ENCODE measurements at places on chromosomes 2 and 18.

GRCh38 chr2:102250278-102250821 is 61.0 kb upstream of the IL1RL1 start:
- DNase-seq = no peak

GRCh38 chr2:208256192-208256782 is 1.4 kb upstream of the IDH1 start:
- no peak for DNase-seq

DNA sequence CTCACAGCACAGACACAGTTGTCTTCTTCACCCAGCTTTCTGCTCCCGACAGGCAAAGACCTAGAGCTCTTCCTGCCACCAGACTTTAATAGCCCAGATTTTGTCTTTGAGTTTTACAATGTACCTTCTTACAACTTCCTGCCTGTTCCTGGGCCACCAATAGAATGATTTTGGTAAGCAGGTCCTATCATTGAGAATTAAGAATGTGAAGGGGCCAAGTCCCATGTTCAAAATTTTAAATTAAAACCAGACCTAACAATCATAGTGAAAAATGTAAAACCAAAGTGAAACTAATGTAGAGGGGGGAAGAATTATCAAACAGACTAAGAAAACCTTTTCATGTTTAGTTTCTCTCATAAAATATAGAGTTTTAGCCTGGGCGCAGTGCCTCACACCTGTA is 72.8 kb downstream of the SP3 start:
- DNase-seq = no peak

DNA sequence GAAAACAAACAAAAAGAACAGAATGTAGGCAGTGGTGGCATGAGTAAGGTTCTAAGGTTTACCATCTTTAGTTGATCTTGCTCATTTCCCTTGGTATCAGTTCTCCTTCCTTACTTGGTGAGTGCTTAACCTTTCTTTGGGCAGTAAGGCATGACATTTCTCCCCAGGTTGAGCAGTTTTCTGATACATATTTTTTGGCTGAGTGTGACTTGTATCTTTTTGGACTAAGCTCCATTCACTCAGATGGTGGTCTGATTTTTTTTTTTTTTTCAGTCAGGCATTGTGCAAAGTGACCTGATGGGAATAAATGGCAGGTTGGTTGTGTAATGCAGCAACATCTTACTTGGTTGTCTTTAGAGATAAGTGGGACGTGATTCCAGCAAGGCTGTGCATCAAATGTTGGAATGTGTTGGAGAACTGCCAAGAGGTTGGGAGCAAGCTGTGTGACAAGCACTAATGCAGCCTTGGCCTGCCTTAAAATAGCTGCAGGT is 15.1 kb downstream of the SPTBN1 start:
- peak; percentile 77 for DNase-seq

GRCh38 chr2:70902067-70902442 is 33.6 kb upstream of the ATP6V1B1 start:
- no peak for DNase-seq

DNA sequence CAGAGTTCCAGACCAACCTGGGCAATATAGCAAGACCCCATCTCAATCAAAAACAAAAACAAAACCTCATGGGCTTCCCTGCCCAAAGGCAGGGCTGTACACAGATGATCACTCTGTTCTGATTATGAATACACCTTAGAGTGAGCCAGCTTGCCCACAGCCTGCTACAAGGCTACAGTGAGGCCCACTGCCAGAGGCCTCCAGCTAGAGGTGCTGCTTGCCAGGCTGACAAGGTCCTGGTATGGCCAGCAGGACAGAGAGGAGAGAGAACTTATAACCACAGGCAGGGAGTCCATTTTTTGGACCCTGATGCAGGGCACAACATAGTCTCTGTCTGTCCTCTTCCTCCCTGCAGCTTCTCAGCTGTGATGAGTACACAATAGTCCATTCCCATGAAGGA is 41.5 kb downstream of the KANSL3 start:
- DNase-seq = no peak

DNA sequence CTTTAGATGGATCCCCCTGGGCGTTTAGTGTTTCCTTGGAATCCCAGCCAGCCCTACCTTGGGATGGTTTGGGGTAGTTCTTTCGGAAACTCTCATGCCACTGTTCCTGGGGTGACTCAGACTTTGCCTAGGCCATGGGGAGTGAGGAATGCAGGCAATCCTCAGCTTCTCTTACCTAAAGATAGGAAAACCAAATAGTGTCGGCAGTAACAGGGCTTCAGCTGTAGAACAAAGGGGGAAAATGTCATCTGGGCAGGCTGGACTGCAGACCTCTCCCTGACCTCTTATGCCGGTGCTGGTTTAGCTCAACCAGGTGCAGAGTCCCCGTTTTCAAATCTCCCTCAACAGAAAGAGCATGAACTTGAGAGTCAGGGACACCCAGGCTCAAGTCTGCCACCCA is 252.1 kb downstream of the TSN start:
- no peak for DNase-seq

GRCh38 chr2:186031229-186031628 is 292.6 kb downstream of the FSIP2 start:
- no peak for DNase-seq

DNA sequence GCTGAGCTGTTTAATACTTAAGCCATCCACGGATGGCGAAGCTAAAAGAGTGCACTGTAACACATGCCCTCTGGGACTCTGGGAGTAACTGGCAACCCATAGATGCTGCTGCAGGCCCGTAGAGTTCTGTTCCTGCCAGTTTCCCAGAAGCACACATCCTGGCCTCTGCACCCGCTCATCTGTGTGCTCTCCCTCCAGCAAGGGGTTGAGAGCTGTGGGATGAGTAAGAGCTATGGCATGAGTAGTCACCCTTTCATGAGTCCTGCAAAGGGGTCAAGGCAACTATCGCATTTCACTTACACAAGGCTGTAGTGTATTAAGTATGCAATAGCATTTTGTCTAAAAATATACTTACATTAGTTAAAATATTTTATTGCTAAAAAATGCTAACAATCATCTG is 1341.8 kb upstream of the NXPH2 start:
- peak; percentile 0 for DNase-seq

DNA sequence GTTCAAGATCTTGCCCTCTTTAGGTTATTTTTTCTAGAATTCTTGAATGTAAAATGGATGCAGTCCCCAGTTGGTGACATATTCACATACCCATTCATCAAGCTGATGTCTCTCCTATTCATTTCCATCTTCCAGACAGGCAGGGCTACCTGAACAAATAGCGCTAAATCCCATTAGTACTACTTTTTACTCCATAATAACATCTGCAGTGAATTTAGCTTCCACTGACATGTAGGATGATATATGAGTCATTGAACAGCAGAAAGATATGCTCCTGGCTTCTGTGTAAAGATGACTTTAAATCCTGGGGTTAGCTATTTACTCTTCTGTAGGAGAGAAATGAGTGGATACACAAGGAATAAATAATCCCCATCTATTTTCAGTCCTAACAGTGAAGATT is 194.7 kb downstream of the RND3 start:
- DNase-seq = no peak

DNA sequence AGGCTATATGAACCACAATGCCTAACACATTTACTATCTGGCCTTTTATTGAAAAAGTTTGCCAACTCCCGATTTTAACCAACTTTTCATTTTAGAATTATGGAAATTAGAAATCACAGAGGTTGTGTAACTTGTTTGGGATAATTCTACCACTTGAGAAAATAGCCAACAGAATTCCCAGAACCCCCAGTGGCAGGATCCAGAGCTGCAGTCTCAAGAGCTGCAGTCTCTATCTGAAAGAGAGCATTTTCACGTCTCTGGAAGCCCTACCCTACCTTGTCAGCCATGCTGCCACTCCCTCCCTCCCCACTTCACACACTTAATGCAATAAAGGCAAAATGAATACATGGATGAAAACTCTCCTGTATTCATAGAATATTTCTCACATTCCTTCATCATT is 23.4 kb upstream of the TSPYL6 start:
- DNase-seq = no peak

DNA sequence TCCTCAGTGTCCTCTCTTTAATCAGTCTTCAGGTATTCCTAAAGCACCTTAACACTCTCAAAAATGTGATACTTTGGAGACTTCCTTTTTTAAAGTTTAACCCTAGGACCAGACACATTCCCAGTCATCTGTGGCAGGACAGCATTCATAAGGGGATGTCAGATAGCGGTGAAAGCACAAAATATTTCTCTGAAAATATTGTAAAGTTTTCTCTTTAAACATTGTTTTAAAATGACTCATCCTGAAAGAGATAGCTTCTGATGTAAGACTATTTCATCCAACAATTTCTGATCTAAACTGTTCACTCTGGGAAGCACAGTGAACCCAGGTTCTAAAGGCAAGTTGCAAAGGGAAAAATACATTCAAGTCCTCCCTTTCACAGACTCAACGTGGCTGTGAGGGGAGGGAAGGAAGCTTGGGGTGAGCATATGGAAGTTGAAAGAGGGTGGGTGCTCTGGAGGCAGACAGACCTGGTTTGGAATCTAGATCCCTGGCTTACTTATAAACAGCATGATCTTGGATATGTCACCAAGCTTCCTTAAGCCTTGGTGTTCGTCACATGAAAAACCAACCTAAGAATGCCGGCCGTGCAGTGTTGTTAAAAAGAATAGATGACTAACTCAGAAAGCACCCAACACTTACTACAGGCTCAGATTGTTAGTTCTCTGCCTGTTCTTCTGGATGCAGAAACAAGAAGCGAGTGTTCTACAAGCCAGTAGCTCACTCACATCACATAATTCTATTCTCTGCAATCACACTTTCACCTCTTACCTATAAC is 12.1 kb downstream of the GALNT14 start:
- no peak for DNase-seq

- no peak for DNase-seq
Observed at GRCh38 chr18:78981989-78982620, 2.5 kb downstream of the SALL3 start.

- DNase-seq = peak; percentile 3
Observed at GRCh38 chr2:23669413-23670244, 257.3 kb downstream of the ATAD2B start.

DNA sequence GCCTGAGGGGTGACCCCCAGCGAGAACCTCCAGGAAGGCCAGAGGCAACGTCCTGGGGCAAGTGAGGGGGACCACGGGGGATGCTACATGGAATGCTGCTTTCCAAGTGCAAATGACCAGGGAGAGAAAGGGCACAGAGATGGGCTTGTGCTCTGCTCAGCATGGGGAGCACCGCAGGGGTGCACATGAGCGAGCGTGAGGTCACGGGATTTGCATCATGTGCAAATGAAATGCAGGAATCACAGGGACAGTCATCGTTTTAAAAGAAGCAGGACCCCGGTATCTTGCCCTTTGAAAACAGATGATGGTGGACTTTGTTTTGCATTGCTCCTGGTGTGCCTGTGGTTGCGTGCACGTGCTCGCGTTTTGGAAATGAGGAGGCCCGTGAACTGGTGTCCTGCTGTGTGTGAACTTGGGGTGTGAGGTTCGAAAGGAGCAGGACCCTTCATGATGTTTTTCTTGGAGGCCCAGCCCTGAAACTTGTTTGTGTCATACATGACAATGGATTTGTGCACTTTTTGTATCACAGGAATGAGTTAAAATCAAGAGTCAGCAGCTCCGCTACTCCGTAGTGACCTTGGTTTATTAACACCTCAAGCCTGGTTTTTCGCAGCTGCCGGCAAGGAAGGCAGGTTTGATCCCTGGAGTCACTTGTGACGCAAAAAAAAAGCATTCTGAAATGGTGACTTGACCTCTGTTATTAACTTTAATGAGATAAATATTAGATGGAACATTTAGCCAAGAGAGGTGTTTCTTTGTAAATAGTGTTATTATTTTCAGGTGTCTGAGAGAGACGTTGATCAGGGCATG is 234.5 kb downstream of the LDLRAD4 start:
- DNase-seq = no peak

- DNase-seq = no peak
Observed at GRCh38 chr2:159728629-159729028, 16.3 kb downstream of the MARCHF7 start.

DNA sequence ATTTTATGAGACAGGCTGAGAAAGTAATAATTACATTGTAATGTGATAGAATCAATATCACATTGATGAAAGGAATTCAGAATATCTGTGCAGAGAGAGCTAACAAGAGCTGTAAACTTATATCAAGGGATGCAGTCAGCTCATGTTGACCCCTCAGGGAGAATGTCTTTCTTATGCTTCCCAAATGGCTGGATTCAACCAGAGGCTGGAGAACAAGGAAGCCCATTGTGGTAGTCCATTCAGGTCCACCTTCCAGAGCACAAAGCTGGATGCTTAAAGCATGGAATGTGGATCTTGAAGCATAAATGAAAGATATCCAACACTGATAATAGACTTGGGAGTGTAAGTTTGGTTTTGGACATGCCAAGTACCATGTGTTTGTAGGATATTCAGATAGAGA is 220.0 kb downstream of the FIGN start:
- DNase-seq = no peak

DNA sequence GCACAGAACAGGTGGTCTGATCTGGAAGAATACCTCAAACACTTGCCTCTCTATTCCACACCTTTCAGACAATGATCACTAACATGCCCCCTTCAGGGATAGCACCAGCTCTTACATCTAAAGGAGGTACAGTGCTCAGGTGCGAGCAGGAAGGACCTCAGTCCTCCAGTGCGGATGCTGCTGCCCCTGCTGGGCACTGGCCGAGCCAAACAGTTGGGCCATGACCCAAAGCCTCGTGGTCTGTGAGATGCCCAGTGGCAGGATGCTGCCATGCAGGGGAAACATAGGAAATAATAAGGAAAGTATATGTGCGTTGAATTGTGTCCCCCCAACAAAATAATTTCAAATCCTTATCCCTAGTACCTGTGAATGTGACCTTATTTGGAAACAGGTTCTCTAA is 243.7 kb downstream of the NDUFA10 start:
- DNase-seq = no peak

DNA sequence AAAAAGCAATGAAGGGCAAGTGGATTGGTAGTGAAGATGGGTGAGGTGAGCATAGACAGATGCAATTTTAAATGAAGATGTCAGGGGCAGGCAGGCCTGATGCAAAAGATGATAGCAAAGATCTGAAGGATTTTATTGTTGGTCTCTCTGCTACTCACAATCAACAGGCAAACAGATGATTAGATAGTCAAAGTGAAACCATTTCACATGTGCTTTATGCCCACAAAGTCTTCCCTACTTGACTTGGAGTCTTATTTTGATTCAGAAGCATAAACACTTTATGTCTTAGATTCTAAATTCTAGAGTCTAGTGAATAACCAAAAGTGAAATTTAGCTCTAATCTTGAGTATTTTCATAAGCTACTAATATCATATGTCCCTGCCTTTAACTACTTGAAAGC is 153.8 kb upstream of the HNRNPA3 start:
- DNase-seq = no peak

DNA sequence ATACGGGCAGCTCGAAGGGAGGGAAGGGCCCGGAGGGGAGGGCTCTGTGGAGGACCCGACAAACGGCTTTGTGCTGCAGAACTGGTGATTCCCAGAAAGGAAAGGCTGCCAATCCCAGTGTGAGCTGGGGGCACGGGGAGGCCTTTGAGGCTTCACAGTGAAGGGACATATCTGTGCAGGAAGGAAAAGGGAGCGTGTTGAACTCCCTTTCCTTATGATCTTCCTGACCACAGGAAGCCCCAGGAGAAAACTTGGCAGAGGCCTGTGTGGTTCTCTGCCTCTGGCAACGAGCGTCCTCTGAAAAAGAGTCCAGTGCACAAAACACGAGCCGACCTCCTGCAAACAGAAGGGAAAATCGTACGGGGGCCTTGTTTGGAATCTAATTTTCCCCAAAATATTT is 683.5 kb upstream of the SALL3 start:
- no peak for DNase-seq

GRCh38 chr2:23386339-23387220 is 1.6 kb downstream of the KLHL29 start:
- DNase-seq = no peak

GRCh38 chr2:225064928-225065327 is 22.7 kb upstream of the DOCK10 start:
- DNase-seq = no peak

Measured in fibroblast of skin of left quadriceps (primary cell).